Natural killer cell treated with Interleukin-12 subunit alpha and Interleukin-12 subunit beta and Interleukin-15 and Interleukin-18, amount 100 ng/mL, for 72 hours (primary cell): ENCODE measurements at places on chromosomes 3 and 15. TPM values are rescaled to one million over a fixed set of nuclear protein-coding genes. Genes with fewer than 3 reads are reported as not detected.

The CAV3 gene
- total RNA-seq = not detected

The RAF1 gene
- total RNA-seq = 155 TPM

The P2RY14 gene
- 2.0 TPM for total RNA-seq

The ULK3 gene
- total RNA-seq = 74.7 TPM

The TMEM202 gene
- not detected for total RNA-seq

DNA sequence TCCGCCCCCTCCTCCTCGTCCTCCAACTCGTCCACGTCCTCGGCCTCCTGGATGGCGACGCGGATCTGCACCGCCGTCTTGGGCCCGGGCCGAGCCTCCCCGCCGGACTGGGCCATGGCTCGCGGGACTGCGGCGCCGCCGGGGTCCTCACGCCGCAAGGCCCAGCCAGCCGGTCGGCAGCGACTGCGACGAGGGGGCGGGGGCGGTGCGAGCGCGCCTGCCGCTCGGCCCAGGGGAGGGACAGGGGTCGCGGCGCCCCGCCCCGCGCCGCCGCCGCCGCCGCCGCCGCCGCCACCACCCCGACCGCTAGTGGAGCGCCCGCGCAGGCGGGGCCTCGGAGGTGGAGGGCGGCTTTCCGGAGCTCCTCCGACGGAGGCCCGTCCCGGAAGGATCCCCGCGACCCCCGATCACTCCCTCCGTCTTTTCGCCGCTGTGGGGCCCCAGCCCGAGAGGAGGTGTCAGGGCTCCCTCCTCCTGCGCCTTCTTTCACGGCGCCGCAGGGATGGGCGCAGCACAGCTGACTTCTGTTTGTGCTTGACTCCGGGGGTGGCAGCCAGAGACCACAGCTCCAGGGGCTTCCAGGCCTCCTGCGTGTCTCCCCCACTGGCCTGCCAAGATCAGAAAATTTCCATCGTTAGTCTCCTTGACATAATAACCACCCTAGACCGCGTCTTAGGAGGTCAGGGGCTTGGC, at the start of gene LARP6:
Gene LARP6 (minus strand): TSS at position 185 of the 693 bp plus-strand sequence. CDS start 69 bp downstream, at position 116.
- H3K4me3 ChIP-seq = peak within 1 kb of the TSS; percentile 80
- peak within 1 kb of the TSS; percentile 34 for H3K27ac ChIP-seq
- DNase-seq = no peak
- peaks cover 45% of the 10 kb centered on the region for H3K27me3 ChIP-seq
- peaks cover 5% of the 10 kb centered on the region for H3K4me1 ChIP-seq
- no peaks in the 10 kb centered on the region for H3K36me3 ChIP-seq

DNA sequence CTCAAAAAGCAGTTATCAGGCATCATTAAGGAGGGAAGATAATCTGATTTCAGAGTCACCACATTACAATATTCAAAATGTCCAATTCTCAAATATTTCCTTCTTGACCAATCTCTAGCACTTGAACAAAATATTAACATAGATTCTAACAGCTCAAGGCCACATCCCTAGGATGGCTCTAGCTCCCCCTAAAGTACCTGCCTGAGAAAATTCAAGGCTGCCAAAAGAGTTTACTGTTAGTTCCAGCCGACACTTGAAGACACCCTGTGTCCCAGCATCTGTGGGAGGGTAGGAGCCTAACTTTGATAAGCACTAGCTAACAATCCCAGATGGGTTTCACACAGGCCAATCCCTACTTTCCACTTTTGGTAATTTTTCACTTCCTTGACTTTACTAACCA, 10.4 kb downstream of the NSMCE3 start:
- no peak overlapping the region for H3K27ac ChIP-seq
- H3K27me3 ChIP-seq = no peaks in the 10 kb centered on the region
- H3K36me3 ChIP-seq = no peaks in the 10 kb centered on the region
- DNase-seq = no peak

DNA sequence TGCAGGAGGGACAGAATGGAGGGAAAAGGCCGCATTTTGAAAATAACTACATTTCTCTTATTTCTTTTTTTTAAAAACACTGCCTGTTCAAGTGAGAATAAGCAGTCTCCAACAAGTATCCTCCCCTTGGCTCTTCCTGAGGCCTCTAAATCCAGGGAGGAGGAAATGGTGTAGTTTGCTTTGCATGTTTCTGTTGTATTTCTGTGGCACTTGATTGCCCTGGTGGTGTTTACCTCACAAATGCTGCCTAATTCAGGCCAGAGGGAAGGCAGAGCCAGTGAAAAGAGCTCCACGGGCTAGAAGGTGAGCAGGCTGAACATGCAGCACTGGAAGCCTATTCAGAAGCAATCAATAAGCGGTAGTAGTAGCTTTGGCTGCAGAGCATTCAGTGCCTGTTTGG, 149.3 kb upstream of the ATP11B start:
- no peak for DNase-seq
- H3K4me1 ChIP-seq = no peaks in the 10 kb centered on the region
- no peak overlapping the region for H3K4me3 ChIP-seq
- H3K27me3 ChIP-seq = peaks cover 13% of the 10 kb centered on the region

GRCh38 chr3:23071758-23072157, 131.4 kb upstream of the UBE2E2 start:
- H3K36me3 ChIP-seq = no peaks in the 10 kb centered on the region
- no peak overlapping the region for H3K27ac ChIP-seq
- H3K4me1 ChIP-seq = no peaks in the 10 kb centered on the region
- H3K27me3 ChIP-seq = no peaks in the 10 kb centered on the region
- H3K4me3 ChIP-seq = no peak overlapping the region

DNA sequence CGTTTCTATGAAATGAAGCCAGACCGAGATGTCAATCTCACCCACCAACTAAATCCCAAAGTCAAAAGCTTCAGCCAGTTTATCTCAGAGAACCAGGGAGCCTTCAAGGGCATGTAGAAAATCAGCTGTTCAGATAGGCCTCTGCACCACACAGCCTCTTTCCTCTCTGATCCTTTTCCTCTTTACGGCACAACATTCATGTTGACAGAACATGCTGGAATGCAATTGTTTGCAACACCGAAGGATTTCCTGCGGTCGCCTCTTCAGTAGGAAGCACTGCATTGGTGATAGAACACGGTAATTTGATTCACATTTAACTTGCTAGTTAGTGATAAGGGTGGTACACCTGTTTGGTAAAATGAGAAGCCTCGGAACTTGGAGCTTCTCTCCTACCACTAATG, 41.9 kb upstream of the TRA2B start:
- H3K4me1 ChIP-seq = peaks cover 23% of the 10 kb centered on the region
- no peak overlapping the region for H3K4me3 ChIP-seq
- DNase-seq = no peak
- peaks cover 13% of the 10 kb centered on the region for H3K27me3 ChIP-seq

GRCh38 chr3:65537109-65537508, 501.6 kb downstream of the MAGI1 start:
- no peak overlapping the region for H3K27ac ChIP-seq
- no peak for DNase-seq
- no peaks in the 10 kb centered on the region for H3K27me3 ChIP-seq
- no peaks in the 10 kb centered on the region for H3K36me3 ChIP-seq
- no peak overlapping the region for H3K4me3 ChIP-seq

GRCh38 chr3:197734667-197735318, 1.9 kb downstream of the RUBCN start:
- DNase-seq = no peak
- H3K27me3 ChIP-seq = no peaks in the 10 kb centered on the region
- peak overlapping the region; percentile 11 for H3K27ac ChIP-seq
- H3K36me3 ChIP-seq = no peaks in the 10 kb centered on the region
- H3K4me1 ChIP-seq = peaks cover 29% of the 10 kb centered on the region

GRCh38 chr15:28147801-28148200, 48.7 kb upstream of the OCA2 start:
- H3K4me3 ChIP-seq = no peak overlapping the region
- no peak overlapping the region for H3K27ac ChIP-seq
- H3K36me3 ChIP-seq = peaks cover 36% of the 10 kb centered on the region
- H3K27me3 ChIP-seq = no peaks in the 10 kb centered on the region
- no peak for DNase-seq

DNA sequence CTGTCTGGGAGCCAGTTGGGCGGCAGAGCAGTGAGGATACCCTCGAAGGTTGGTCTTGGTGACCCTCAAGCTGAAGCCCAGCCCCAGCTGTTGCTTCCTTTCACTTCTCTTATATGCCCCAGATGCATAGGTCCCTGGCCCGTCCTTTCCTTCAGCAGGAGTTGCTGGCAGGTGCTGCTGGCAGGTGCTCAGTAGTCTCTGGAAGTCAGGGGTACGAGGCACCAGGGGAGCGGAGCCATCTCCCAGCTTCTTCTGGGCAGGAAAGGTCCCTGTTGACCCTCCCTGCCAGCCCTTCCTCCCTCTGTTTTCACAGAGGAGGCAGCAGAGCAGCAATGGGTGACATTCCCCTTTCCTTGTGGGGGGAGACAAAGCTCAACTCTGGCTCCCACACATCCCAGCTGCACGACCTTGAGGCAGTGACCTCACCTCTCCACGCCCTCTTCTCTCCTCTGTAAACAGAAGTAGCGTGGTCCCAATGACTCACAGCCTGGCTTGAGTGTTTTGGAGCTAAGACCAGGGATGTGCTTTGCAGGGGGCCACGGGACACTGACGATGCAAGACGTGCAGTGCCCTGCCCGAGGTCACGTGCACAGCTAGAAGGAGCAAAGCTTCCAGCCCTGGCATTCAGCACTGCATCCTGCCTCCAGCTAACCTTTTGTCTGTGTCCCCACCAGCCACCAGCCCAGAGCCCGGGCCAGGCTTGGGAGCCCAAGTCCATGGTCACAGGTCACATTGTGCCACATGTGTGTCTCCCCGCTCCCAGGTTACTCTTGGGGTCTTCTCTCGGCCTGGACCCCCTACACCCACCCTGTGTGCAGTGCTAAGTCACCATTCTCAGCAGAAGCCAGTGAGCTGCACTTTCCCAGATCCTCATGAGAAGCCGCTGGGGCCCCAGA, 49.7 kb downstream of the SLC6A6 start:
- no peak overlapping the region for H3K27ac ChIP-seq
- H3K27me3 ChIP-seq = no peaks in the 10 kb centered on the region
- H3K4me3 ChIP-seq = no peak overlapping the region
- H3K36me3 ChIP-seq = peaks cover 14% of the 10 kb centered on the region

DNA sequence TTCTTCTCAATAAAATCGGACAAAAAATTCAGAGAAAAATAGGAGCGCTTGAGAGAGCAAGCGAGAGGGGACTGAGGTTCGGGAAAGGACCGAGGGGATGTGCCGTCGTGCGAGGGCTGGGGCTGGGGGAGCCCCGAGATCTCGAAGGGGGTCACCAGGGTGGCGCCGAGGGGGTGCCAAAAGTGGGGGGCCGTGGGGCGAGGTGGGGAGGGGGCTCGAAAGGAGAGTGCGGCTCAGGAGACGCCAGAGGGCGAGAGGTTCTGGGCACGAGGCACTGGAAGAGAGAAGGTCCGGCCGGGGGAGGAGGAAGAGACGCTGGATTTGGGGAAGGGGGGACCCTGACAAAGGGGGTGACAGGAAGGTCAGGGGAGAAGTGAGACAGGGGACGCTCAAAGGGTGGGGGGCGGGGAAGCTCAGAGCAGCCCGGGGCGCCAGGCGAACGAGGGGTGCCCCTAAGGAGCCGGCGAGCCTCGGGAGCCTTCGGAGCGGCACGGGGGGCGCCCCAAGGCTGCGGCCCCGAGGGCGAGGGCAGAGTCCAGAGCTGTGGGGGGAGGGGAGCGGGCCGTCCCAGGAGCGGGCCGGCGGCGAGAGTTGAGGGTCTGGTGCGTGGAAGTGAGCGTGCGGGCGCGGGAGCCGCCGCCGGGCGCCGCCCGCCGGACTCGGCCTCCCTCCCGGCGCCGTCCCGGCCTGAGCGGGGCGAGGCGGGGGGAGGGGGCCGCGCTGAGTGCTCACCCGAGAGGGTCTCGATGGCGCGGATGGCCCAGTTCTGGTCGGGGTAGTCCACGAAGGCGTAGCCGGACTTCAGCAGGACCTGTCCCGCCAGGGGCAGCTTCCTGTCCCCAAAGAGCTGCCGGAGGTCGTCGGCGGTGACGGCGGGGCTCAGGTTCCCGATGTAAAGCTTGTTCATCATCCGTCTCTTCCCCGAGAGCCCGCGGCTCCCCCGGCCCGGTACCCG, 514 bp downstream of the IGF2BP2 start:
- no peak for DNase-seq
- H3K36me3 ChIP-seq = no peaks in the 10 kb centered on the region
- H3K27ac ChIP-seq = no peak overlapping the region
- H3K4me3 ChIP-seq = peak overlapping the region; percentile 82

GRCh38 chr3:149816986-149817385, 4.0 kb downstream of the RNF13 start:
- DNase-seq = no peak
- H3K36me3 ChIP-seq = no peaks in the 10 kb centered on the region
- H3K4me3 ChIP-seq = peak overlapping the region; percentile 76
- H3K4me1 ChIP-seq = peaks cover 52% of the 10 kb centered on the region
- H3K27ac ChIP-seq = peak overlapping the region; percentile 73

DNA sequence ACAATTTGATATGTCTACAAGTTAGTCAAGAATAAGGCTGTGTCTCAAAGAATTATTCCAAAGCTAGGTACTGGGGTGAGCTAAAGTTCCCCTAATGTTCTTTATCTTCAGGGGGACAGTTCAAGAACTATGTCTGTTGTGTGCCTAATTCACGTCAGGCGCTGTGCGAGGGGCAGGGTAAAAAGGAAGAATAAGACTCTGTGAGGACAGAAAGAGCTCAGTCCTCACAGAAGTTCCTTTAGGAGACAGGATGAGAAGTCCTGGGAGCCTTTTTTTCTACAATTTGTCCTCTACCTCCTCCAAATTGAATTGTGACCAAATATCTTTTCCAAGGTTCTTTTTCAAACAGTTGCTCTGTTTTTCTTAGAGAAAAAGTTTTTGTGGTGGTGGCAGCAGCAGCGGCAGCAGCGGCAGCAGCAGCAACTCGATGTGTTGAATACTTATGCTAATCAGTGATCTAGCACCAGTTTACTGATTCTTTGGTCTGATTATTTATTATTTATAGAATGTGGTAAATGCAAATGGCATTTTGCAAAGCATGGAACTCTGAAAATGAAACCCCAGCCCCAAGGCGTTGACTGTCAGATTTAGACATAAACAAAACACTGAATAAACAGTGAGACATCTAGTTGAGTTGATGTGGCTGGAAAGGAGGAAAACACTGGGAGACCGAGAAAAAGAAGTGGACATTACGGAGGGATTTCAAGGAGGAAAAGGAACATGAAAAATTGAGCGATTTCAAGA, 88.6 kb downstream of the GTPBP8 start:
- no peaks in the 10 kb centered on the region for H3K36me3 ChIP-seq
- no peaks in the 10 kb centered on the region for H3K4me1 ChIP-seq
- no peaks in the 10 kb centered on the region for H3K27me3 ChIP-seq
- DNase-seq = no peak

DNA sequence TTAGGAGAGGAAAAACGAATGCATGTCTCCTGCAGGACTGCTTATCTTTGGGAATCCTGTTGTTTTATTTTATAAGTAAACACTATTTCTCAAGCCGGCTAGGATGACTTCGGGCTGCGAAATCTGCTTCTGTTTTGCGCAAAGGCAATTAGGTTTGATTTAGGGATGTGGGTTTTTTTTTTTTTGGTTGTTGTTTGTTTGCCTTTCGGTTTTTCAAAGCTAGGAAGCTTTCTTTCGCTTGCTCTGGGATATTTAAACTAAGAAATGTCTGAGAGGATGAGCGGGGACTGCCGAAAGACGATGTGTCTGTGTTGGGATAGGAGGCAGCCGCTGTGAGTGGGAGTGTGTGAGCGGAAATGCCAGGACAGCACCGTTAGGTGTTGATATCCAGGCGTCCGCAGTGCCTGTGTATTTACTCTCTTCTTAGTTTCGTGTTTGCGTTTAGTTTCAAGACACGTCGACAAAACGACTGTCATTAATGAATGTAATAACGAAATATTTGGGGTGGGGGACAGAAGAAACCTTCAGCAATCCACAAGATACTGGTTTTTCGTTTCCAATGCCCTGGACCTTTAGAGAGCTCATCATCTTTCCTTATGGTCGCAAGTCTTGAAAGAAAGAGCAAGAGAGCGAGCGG, 604 bp downstream of the ISL2 start:
- peak overlapping the region; percentile 93 for H3K4me3 ChIP-seq
- peaks cover 53% of the 10 kb centered on the region for H3K4me1 ChIP-seq
- peak overlapping the region; percentile 73 for H3K27ac ChIP-seq
- DNase-seq = no peak
- peaks cover 9% of the 10 kb centered on the region for H3K36me3 ChIP-seq
